ENCODE measurements at places on chromosomes 3 and 15. TPM values are rescaled to one million over a fixed set of nuclear protein-coding genes. Genes with fewer than 3 reads are reported as not detected.

Gene FRMD5
- total RNA-seq: 4.9 TPM

Gene PRICKLE2
- total RNA-seq: 56.1 TPM

Gene MED12L
- total RNA-seq: 0.30 TPM

Gene SLC28A2
- not detected for total RNA-seq

Gene CACNA2D2
- total RNA-seq: 0.17 TPM

Gene CHCHD4
- total RNA-seq: 15.4 TPM

Gene C3orf52
- 33.1 TPM for total RNA-seq

Gene TMEM207
- total RNA-seq: not detected

Gene EXD1
- not detected for total RNA-seq

Gene TMEM158
- total RNA-seq: 6.9 TPM

Gene CTXND1
- total RNA-seq: not detected

Gene THOC7
- 68.6 TPM for total RNA-seq

Gene C3orf85
- total RNA-seq: not detected

Gene CCR3
- total RNA-seq: not detected

- DNase-seq: no peak
Measured at GRCh38 chr15:67384761-67385160, 130.2 kb downstream of the IQCH start.

DNA sequence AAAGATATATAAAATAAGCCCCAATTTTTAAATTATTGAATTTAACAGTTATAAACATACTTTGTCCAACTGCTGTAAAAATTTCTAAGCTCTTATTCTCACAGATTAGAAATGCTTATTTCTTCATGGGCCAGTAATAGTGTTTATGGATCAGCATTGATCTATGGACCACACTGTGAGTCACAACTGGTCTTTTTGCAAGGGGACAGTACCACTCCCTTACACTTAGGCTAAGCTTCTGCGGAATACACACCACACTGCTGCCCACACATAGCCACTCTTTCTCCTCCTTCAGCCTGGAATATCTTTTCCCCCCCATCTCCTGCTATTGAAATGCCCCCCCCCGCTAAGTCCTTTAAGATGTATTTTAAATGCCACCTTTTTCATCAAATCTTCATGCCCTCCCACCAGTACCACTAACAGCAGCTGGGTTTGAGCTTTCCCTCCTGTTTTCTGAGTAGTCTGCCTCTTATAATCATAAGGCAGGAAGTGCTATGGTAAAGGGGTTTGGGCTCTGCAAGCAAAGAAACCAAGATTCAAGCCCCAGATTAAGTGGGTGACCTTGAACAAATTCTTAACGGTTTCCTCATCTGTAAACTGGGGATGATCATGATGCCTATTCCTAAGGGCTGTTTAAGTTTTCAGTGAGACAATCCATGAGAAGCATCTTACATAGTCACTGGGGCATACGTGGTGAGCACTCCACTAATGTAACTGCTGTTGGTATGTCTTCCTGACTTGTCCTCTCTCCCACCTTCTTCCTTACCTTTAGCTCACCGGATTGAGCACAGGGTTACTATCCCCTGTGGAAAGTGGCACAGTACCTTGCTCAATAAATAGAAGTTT lies 69.2 kb downstream of the DCUN1D1 start:
- no peak for DNase-seq

GRCh38 chr3:187946163-187946691 lies 201.0 kb upstream of the BCL6 start:
- no peak for DNase-seq

- DNase-seq: peak; percentile 4
Measured at GRCh38 chr3:76585794-76586392, 454.0 kb upstream of the ROBO2 start.

- peak; percentile 23 for DNase-seq
Measured at GRCh38 chr3:15659254-15659975, 57.9 kb downstream of the BTD start.

GRCh38 chr3:139935866-139936817 lies 1.2 kb downstream of the CLSTN2 start:
- DNase-seq: no peak

DNA sequence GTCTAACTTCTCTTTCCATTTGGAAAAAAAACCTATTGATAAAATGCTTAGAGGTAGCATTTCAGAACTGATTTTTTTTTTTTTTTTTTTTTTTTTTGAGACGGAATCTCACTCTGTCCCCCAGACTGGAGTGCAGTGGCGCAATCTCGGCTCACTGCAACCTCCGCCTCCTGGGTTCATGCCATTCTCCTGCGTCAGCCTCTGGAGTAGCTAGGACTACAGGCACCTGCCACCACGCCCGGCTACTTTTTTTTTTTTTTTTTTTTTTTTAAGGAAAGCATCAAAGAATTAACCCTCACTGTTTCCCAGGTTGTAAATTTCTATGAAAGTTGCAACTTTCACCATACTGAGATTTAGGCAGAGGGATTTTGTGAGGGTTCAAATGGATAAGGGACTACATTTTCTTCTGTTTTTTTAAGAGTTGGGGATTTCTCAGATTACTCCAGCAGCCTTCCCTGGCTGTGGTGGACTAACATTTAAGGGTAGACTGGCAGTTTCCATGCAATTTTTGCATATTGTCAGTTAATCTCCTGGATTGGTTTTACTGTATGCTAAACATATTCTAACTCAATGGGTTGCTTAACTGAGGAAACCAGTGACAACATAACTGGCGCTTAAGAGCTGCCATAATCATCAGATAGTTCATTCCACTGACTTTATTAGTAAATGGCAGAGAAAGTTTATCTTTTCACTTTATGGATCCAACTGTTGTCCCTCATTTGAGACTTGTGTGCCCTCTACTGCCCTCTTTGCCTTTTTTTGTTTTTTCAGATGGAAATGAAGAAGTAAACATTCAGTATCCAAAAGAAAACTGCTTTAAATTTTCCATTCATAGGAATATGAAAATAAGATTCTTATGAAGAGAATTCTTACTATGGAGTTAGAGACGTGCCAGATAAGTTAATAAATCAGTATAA lies 93.7 kb downstream of the NPTN start:
- DNase-seq: no peak

- DNase-seq: peak; percentile 44
Measured at GRCh38 chr3:120182613-120183511, 88.6 kb upstream of the GSK3B start.

DNA sequence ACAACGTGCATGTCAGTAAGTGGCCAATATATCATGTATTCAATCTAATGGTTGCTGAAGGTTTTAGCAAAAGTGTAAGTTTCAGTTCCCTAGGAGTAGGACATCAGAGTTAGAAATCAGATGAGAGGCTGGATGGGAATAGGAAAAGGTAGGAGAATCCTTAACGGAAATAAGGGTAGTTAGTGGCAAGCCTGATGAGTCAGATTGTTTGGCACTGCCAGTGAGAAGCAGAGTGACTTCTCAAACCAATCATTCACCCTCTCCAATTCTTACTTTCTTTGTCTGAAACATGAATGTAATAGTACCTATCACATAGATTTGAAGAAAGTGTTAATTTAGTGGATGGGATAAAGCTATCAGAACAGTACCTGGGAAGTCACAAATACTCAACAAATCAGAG lies 894.0 kb downstream of the NTRK3 start:
- peak; percentile 39 for DNase-seq

DNA sequence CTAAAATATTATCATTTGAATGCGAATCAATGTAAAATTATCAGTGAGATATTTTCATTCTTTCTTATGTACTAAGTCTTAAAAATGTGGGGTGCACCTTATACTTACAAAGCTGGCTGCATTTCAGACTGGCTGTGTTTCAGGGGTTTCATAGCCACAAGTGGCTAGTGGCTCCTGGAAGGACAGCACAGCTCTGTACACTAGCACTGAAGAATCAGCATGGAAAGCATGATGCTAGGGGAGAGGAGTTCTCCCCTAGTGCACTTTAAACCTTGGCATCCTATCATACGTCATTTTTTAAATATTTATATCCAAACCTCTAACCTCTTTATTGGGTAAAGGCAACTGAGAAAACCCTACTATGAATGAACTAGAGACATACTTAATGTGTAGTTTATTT lies 66.4 kb downstream of the ECT2 start:
- no peak for DNase-seq

DNA sequence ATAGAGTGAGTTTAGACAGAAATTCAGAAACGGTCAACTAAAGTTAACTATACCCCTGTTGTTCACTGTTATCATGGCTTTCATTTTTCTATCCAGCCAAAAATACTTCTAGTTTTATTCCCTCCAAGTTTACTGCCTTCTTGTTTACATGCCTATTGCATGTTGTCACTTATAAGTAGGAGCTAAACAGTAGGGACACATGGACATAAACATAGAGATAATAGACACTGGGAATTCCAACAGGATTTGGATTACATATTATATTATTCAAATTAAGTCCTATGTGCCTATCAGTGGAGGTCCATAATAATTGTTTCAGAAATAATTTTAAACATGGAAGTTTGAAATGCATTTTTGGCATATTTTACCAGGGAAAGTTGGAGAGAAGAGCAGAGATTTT lies 269.1 kb upstream of the ZNF717 start:
- no peak for DNase-seq

- no peak for DNase-seq
Measured at GRCh38 chr3:4570840-4571621, 77.9 kb downstream of the ITPR1 start.

DNA sequence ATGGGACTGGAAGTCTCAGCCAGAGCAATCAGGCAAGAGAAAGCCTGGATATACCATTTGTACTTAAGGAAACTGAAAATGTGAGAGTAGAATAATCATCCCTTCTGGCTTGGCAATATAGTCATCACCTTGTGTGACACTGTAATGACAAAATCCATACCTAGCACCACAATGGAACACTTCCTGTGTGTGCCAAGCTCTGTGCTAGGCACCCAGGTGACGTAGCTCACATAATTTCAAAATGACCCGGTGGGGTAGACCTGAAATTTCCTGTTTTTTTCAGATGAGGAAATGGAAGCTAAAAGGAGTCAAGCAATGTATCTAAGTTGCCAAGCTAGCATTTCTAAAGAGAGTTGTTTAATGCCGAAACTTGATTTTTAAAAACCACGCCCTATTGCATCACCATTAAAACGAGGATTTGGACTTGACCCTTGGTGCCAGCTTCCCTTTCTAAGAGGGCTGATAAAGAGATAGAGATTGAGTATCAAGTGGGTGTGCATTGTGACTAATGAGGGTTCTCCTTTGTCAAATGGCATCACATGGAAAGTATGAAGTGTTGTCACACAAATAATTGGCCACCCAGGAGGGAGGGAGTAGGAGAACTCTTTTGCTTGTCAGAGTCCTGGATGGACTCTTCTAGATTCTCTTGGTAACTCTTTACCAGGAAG lies 141.3 kb upstream of the PDZRN3 start:
- no peak for DNase-seq

GRCh38 chr3:183313764-183314163 lies 60.7 kb downstream of the B3GNT5 start:
- DNase-seq: no peak

GRCh38 chr3:122714273-122714672 lies 33.6 kb downstream of the PARP14 start:
- no peak for DNase-seq

DNA sequence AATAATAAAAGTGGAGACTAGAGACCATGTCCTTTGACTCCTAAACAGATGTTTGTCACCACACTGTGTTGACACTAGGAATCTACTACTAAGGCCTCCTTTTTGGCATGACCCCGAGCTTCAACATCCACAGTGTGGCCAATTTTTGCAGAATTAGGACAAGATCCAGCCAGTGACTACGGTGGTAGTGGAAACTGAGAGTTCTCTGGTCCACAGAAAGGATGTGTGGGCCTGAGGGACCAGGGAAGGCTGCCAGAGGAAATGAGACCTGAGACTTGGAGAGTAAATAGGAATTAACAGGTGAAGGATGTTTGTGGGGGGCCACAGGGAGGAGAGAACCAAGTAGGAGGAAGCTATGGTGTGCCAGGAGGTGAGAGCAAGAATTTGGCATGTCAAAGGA lies 122.7 kb downstream of the CHCHD6 start:
- DNase-seq: no peak

GRCh38 chr3:100556673-100557310 lies 52.6 kb upstream of the ADGRG7 start:
- DNase-seq: no peak

DNA sequence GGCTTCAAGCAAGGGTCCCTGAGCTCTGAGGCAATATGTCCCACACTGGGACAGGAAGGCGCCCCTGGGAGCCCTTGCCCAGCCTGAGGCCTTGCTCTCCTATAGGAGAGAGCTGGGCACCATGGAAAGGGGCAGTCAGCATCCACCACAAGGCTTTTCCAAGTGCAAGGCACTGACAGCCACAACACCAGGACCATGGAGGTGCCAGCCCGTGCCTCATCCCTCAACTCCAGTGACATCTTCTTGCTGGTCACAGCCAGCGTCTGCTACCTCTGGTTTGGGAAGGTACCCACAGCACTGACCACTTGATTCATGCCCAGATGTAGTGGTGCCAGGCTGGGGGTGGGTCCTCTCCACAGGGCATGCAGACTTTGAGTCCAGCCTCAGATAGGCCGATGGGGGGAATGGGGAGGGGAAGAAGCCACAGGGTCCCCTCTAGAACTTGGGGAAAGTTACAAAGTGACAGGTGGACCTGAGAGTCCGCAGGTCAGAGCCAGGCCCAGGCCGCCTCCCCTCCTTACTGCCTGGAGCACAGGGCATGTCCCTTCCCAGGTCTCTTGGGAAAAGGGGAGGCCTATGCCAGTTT lies 11.8 kb downstream of the VILL start:
- DNase-seq: no peak

DNA sequence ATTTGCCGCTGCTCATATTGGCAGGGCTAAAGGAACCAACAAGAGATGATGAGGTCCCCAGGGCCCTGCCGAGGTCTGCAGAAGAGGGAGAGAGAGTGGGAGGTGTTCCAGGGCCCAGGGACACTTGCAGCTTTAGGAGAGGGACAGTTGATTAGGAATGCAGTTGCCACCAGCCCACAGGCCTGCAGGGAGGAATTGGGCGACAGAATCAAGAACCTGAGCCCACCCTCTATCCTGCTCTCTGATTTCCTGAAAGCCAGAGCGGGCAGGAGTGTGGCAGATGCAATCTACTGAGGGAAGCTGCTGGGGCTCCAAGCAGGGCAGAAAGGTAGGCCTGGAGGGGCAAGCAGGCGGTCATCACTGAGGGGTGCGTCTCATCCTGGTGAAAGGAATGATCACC lies 12.1 kb upstream of the PRR23E start:
- no peak for DNase-seq

- peak; percentile 92 for DNase-seq
Measured at GRCh38 chr3:98980915-98981596, 79.6 kb upstream of the DCBLD2 start.

- DNase-seq: peak; percentile 35
Measured at GRCh38 chr3:182533394-182533793, 259.9 kb upstream of the ATP11B start.

GRCh38 chr3:143255739-143256138 lies 136.2 kb downstream of the CHST2 start:
- no peak for DNase-seq

Data from renal cortical epithelial cell (primary cell).